ENCODE measurements at places on chromosomes 6 and 20.

DNA sequence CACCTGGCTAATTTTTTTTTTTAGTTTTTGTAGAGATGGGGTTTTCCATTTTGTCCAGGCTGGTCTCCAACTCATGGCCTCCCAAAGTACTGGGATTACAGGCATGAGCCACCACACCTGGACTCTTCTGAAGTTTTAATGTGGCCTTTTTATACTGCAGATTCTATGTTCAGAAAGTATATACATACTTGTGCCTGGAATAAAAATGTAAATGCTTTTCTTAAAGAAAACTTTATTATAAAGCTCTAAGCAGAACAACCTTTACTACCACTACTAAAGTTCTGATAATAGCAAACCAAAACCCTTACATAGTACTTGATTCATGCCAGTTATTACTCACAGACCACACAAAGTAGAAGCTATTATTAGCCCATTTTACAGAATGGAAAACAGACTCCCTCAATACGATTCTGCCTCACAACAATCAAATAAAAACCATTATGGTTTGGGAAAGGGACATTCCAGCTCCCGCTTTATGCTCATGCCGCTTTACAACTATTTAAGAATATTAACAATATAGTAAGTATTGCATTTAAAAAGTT lies 5.3 kb downstream of the PHIP start:
- DNase-seq: no peak

- no peak for DNase-seq
Measured at GRCh38 chr6:83860782-83861495, 1.4 kb downstream of the CYB5R4 start.

GRCh38 chr20:57071954-57072583 lies 194.4 kb downstream of the BMP7 start:
- no peak for DNase-seq

- no peak for DNase-seq
Measured at GRCh38 chr6:124655866-124656265, 306.4 kb upstream of the RNF217 start.

DNA sequence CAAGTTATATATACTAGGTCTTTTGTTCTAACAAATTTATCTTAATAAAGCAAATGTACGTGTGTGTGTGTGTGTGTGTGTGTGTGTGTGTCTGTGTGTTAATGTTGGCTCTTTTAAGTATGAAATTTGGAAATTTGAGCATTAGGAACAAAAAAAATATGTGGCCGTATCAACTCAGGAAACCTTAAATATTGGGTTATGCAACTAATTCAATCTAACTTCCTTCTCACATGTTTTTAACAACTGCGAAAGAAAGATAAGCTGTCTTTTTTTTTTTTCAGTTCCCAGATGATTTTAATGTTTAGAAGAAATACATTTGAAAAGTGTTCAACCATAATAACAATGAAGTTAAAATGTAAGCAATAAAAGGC lies 616.4 kb upstream of the ARID1B start:
- DNase-seq: no peak

DNA sequence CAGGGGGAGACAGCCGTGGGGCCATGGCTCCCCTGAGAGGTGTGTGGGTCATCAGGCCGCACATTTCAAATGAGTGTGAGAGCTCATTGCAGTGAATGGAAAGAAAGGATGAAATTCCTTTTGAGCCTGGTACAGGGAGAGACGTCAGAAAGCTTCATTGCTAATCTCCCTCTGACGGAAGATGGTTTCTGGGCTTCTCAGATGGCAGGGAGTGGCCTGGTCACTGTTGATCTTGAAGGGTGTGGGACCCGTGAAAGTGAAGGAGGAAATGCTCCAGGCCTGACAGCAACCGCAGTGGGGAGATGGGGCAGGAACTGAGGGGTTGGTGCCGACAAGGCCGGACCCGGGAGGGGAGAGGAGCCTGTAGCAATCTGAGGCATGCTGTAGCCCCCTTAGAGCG lies 127.4 kb downstream of the MYLK4 start:
- no peak for DNase-seq

All from activated CD8-positive, alpha-beta memory T cell treated with anti-CD3 and anti-CD28 coated beads for 4 hours (primary cell).